Ovary (tissue), 10 donors: ENCODE measurements at places on chromosomes 1 and 21. TPM values are rescaled to one million over a fixed set of nuclear protein-coding genes. Genes with fewer than 3 reads are reported as not detected.

DNA sequence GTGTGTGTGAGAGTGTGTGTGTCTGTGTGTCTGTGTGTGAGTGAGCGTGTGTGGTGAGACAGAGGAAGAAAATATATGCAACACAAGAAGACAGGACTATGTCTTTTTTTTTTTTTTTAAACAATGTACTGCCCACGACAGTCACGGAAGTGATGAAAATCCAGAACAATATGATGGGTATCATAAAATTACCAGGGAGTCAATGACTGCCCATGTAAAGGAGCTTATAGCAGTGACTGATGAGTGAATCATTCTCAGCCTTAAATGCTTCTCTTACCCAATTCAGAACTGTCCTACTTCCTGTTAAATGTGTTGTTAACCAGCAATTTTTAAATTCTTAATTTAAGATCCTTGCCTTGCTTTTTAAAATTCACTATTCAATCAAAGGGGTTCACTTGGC, 46.6 kb downstream of the RGS7 start:
- no peak for DNase-seq

DNA sequence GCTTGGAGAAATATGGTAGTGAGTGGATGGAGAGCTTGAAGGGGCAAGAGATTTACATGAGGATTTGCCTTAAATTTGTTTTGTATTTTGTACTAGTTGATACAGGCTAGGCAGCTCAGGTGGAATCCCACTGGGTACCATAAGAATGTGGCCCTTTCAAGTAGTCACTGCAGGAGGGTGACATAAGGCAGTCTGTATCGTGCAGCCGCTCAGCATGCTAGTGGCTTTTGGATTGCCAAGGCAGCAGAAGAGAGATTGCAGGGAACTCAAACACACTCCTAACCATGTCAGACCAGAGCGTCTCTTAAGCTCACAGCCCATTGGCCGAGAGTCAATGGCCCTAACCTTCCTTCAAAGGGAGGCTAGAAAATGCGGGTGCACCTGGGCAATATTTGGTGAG, 420.0 kb downstream of the ADGRL2 start:
- DNase-seq: no peak

- DNase-seq: no peak
Measured at GRCh38 chr1:203544978-203545816, 51.2 kb downstream of the OPTC start.

DNA sequence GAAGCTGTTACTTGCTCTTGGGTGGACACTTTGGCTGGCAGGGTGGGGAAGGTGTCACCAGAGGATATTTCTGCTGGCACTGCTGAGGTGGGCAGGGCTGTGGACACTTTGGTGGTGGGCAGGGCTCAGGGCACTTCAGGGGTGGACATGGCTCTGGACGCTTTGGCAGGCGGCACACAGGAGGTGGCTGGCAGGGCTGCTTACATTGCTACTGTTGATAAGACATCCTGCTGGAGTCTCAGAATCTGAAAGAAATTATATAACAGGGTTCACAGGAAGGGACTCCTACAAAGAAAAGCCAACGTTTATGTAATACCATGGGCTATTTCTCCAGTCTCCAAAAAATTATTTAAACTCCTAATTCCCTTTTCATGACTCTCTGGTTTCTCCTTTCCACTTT, 10.2 kb downstream of the SPRR2G start:
- no peak for DNase-seq

FNDC5 gene
- 15.6 TPM for polyA plus RNA-seq

LRRC71 gene
- not detected for polyA plus RNA-seq

PPM1J gene
- polyA plus RNA-seq: 1.3 TPM

GRCh38 chr21:38910390-38911067, 104.8 kb downstream of the ETS2 start:
- DNase-seq: no peak

CATSPERE gene
- 0.70 TPM for polyA plus RNA-seq

PTGFR gene
- polyA plus RNA-seq: 42.6 TPM

CPLANE2 gene
- polyA plus RNA-seq: 2.6 TPM

GRCh38 chr21:25054689-25055088, 552.6 kb downstream of the MRPL39 start:
- no peak for DNase-seq

- peak; percentile 68 for DNase-seq
Measured at GRCh38 chr1:156498432-156499193, 2.0 kb downstream of the MEF2D start.

DNA sequence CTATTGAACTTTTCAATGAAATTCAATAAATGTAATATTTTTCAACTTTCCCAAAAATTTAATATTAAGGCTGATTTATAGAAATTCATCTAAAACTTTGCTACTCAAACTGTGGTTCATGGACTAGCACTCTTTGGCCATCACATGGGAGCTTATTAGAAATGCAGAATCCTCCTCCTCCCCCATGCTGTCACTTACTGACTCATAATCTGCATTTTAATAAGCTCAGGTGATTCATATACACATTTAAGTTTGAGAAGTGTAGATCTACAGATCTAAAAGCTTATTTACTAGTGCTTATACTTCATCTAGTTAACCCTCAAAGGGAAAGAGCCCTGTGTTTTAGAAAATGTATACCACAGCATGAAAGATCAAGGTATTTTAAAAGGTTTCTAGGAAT, 84.3 kb downstream of the HS2ST1 start:
- no peak for DNase-seq

DNA sequence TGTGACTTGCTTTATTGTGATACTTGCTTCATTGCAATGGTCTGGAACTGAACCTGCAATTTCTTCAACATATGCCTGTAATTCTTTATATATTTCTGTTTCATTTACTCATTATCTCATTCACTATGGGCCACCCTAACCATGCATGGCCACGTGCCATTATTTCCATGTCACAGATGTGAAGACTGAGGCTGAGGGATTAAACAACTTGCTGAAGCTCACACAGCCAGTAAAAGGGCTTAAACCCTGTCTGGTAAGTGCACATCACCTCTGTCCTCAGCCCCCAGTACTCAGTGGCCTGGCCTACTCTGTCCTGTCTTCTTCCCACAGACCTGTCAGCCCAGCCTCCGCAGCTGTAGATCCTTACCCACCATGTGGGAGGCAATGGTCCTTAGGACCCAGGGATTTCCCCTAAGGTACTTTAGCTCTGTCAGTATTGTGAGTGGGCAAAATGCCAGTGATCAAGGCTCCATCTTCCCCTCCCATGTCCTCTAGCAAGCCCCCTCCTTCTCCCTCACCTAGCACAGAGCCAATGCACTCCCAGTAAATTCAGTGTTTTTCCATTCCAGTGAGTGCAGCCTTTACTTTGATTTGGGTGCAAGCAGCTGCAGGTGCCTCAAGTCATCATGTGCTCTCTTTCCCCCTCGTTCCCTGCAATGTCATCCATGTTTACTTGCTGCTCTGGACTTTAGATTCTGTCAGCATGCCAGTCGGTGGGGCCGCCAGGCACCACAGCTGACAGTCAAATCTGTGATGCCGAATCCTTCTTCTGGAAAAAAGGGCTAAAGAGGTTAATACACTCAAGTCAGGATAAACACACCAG, 228.2 kb upstream of the PROX1 start:
- DNase-seq: no peak

DNA sequence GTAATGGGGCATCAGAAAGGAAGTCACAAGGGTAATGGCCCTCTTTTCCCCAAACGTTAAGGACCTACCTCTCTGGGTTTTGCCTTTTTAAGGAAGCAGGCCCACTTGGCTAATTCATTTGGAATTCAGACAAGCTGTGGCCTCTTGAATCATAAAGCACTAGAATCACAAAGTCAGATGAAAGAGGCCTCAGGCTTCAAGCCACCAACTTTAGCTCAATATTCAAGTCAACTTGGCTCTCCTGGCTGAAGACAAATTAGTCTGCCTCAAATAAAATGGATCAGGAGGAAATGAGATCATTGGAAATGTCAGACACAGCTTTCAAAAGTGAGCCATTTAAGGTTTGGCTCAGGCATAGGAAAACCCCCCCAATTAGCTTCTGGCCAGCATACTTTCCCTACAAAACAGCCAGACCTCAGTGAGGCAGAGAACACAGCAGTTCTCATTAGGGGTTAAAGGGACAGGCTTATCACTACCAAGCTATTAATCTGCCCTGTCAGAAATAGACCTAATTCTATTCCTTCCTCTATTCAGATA, 34.3 kb downstream of the SLC35D1 start:
- DNase-seq: no peak

DNA sequence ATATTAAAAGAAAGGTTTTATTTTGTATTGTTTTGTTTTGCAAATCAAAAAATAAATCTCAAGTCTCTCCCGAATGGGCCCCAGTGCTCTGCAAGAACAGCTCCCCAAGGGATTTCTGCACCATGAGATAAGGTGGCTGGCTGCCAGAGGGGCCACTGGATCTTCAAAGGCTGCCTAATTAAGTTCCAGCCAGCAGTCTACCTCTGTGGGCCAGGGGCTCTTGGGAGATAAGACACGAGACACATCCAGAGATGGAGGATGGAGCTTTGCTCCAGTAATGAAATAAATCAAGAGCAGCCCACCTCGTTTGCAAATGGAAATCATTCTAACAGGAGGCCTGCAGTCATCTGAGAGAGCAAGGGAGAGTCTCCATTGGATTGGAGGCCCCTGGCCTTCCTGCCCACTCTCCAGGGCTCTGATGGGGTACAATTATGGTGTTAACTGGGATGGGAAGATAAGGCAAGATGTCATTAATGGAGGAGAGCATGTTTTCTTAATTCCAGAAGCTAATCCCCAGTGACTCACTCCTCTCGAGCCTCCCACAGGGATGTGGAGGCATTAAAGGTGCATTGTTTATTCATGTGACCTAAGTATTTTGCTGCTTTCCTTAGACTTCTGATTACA, 155.2 kb upstream of the KAZN start:
- no peak for DNase-seq

CD53 gene
- polyA plus RNA-seq: 57.1 TPM

DNA sequence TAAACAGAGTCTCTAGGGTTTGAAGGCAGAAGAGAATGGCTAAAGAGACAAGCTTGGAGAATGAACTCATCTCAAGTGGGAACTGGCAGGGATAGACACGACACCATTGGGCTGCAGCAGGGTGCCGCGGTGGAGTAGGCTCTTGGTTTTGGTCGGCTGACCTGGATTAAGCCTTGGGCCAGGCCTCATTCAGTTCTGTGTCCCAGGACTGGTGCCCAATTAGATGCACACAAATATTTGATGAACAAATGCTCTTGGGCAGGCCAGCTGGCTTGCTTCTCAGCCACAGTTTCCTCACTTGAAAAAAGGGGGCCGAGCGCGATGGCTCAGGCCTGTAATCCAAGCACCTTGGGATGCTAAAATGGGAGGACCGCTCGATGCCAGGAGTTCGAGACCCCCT, 53.4 kb upstream of the CITED4 start:
- no peak for DNase-seq

LRRC8B gene
- 8.6 TPM for polyA plus RNA-seq

TRPM2 gene
- polyA plus RNA-seq: 1.6 TPM

DNA sequence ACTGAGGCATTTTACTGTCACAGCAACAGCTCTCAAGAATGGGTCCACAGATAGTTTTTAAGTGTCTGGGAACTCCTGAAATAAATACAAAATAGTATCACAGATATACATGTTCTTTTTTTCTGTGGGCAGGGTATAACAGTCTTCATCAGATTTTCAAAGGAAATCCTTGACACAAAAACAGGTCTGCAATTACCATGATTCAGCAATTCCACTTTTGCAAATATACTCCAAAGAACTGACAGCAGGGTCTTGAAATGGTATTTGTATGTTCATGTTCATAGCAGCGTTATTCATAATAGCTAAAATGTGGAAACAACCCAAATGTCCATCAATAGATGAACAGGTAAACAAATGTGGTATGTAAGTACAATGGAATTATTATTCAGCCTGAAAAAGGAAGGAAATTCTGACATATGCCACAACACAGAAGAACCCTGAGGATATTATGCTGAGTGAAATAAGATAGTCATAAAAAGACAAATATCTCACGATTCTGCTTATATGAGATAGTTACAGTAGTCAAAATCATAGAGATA, 85.0 kb downstream of the EPS15 start:
- no peak for DNase-seq

GRCh38 chr1:50369830-50370229, 53.4 kb downstream of the DMRTA2 start:
- DNase-seq: no peak

DNA sequence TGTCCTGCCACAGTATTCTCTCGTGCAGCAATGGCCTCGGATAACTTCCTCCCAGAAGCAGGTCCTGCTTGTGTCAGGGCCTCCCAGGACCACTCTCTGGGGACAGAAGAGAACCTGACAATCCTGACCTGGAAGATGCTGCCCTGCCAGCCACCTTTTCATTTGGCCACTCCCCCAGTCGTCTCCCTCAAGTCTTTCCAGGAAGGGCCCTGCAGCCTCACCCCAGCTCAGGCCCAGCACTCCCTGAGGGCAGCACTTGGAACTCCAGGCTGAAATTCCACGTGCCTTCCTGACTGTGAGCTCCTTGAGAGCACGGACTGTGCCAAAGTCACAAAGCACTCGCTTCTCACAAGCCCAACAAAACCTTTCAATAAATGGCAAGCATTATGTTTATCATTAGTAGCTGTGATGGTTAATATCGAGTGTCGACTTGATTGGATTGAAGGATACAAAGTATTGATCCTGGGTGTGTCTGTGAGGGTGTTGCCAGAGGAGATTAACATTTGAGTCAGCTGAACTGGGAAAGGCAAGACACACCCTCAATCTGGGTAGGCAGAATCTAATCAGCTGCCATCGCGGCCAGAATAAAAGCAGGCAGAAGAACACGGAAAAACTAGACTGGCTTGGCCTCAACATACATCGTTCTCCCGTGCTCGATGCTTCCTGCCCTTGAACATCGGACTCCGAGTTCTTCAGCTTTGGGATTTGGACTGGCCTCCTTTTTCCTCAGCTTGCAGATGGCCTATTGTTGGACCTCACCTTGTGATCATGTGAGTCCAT, 2.3 kb upstream of the CLEC20A start:
- no peak for DNase-seq

DNA sequence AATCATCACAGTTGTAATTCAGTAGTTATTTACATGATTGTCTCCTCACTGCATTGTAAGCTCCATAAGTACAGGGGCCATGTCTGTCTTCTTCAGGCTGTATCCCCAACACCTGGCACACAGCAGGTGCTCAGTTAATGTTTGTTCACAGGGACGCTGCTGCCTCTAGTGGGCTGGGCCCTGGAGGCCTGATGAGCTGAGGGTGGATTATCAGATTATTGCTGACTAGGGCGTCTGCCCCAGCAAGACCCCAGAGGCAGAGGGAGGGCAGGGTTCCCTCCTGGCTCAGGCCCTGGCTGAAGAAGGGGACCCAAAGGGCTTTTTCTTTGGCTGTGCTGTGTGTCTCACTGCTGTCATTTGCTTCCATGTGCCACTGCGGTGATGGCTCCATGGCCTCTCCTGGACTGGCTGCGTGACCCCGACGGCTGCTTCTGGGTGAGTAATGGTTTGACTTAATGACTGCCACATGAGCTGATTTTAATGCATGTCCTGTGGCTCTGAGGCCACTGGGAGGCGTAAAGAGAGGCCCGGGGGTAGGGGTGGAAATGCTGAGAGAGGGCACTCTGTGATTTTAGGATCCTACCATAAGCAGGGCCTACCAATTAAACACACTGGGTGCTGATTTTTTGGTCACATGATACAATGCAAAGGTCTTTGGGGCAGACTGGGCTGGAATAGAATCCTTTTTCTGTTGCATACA, 20.8 kb upstream of the EPB41 start:
- no peak for DNase-seq

ANKRD65 gene
- polyA plus RNA-seq: 13.3 TPM

ANKRD45 gene
- 2.6 TPM for polyA plus RNA-seq

SPRR2G gene
- not detected for polyA plus RNA-seq

GRCh38 chr1:20546637-20547036, 5.7 kb upstream of the FAM43B start:
- DNase-seq: no peak
